ENCODE measurements at places on chromosomes 16 and 17.

DNA sequence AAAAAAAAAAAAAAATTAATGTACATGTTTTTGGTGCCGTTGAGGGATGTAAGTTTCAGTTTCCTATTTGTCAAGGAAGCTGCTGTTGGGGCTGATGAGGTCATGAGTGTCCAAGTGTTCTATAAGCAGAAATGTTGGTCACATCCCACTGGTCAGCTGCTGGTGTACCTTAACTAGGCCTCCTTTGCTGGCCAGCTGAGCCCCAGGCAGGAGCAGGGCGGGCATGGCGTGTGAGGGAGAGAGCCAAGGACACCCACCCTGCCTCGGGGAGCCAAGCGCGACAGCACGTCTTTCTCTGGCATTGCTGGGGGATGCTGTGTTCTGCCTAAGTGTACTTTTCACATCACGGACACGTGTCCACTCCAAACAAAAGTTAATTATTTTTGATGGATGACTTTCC, 108.1 kb upstream of the CDC42EP4 start:
- peaks cover 63% of the 10 kb centered on the region for H3K36me3 ChIP-seq
- H3K27me3 ChIP-seq, result peaks cover 18% of the 10 kb centered on the region
- H3K27ac ChIP-seq, result peak overlapping the region; percentile 45
- no peak for DNase-seq
- peaks cover 16% of the 10 kb centered on the region for H3K4me1 ChIP-seq

- peaks cover 79% of the 10 kb centered on the region for H3K4me1 ChIP-seq
- H3K4me3 ChIP-seq, result no peak overlapping the region
Observed at GRCh38 chr16:57622361-57623250, 5.8 kb upstream of the ADGRG1 start.

DNA sequence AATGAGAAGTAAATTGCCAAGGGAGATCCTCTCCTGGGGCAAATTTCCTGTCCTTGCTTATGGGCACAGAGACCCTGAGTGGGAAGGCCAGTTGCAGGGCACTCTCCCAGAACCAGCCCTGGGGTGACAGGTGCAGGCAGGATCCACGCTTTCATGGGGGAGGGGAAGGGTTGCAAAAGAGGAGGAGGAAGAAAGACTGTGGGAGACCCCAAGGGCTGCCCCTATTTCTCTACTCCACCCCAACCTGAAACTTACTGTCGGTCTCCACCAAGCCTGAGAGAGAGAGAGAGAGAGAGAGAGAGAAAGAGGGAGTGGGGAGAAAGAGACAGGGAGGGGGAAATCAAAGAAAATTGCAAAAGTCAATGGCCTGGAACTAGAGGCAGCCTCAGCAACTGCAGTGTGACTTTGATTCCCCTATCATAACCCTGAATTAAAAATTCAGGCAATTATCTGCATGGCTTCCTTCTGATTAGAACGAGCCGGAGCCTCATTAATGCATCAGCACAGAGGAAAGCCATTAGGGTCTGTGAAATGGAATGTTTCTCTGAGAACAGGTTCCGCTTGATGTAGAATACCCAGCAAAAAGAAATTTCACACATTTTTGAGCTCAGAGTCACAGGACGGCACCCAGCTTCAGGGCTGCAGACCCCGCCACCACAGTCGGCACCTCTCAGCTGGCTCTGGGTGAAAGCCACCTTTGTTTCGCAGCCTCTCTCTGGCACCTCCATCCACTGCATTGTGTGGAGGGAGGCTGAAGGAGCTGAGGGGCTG, 45.1 kb upstream of the HNF1B start:
- no peak overlapping the region for H3K27ac ChIP-seq
- peaks cover 35% of the 10 kb centered on the region for H3K27me3 ChIP-seq
- no peak for DNase-seq
- H3K4me3 ChIP-seq, result no peak overlapping the region
- no peaks in the 10 kb centered on the region for H3K36me3 ChIP-seq

- peaks cover 86% of the 10 kb centered on the region for H3K36me3 ChIP-seq
- H3K4me3 ChIP-seq, result no peak overlapping the region
- peaks cover 7% of the 10 kb centered on the region for H3K4me1 ChIP-seq
- peaks cover 3% of the 10 kb centered on the region for H3K27me3 ChIP-seq
- DNase-seq, result no peak
- H3K27ac ChIP-seq, result peak overlapping the region; percentile 92
Observed at GRCh38 chr17:1351971-1352370, 48.1 kb downstream of the YWHAE start.

DNA sequence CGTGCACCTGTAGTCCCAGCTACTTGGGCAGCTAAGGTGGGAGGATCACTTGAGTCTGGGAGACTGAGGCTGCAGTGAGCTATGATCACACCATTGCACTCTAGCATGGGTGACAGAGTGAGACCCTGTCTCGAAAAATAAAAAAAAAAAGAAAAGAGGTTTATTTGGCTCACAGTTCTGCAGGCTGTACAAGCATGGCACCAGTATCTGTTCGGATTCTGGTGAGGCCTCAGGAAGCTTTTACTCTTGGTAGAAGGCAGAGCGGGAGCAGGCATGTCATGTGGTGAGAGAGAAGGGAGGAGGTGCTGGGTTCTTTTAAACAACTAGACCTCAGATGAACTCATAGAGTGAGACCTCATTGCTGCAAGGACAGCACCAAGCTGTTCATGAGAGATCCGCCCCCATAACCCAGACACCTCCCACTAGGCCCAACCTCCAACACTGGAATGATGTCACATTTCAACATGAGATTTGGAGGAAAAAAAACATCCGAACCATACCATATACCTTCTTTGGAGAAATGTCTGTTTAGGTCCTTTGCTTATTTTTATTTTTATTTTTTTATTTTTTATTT, 10.3 kb upstream of the RMI2 start:
- H3K36me3 ChIP-seq, result peaks cover 13% of the 10 kb centered on the region
- peaks cover 22% of the 10 kb centered on the region for H3K4me1 ChIP-seq
- H3K27ac ChIP-seq, result no peak overlapping the region
- peaks cover 15% of the 10 kb centered on the region for H3K27me3 ChIP-seq

DNA sequence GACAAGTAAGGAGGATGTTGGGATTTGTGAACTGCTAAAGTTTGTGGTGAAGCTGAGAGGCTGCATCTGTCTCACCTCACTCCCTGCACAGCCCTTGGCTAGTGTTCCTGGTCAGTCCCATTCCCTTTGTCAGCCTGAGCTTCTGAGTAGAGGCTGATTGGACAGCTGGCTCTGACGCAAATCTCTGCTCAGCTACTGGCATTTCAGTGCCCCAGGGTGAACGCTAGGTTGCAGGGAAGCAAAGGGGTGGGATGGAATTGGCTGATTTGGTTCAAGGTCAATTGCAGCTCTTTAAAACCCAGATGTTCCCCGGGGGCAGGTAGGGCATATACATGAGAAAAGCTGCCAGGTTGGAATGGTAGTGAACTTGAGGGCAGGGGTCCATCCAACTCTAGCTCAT, 23.1 kb upstream of the CNOT1 start:
- no peak overlapping the region for H3K27ac ChIP-seq
- H3K4me1 ChIP-seq, result peaks cover 11% of the 10 kb centered on the region
- no peak overlapping the region for H3K4me3 ChIP-seq
- peaks cover 17% of the 10 kb centered on the region for H3K27me3 ChIP-seq
- no peaks in the 10 kb centered on the region for H3K36me3 ChIP-seq
- peak; percentile 16 for DNase-seq

GRCh38 chr17:69239611-69240600, 11.3 kb upstream of the ABCA10 start:
- no peak overlapping the region for H3K27ac ChIP-seq
- DNase-seq, result no peak
- peaks cover 3% of the 10 kb centered on the region for H3K27me3 ChIP-seq

- H3K27me3 ChIP-seq, result peaks cover 3% of the 10 kb centered on the region
- DNase-seq, result no peak
- peak overlapping the region; percentile 12 for H3K4me3 ChIP-seq
- peak overlapping the region; percentile 58 for H3K27ac ChIP-seq
- H3K36me3 ChIP-seq, result no peaks in the 10 kb centered on the region
Observed at GRCh38 chr16:73122604-73123391, 74.9 kb upstream of the ZFHX3 start.

DNA sequence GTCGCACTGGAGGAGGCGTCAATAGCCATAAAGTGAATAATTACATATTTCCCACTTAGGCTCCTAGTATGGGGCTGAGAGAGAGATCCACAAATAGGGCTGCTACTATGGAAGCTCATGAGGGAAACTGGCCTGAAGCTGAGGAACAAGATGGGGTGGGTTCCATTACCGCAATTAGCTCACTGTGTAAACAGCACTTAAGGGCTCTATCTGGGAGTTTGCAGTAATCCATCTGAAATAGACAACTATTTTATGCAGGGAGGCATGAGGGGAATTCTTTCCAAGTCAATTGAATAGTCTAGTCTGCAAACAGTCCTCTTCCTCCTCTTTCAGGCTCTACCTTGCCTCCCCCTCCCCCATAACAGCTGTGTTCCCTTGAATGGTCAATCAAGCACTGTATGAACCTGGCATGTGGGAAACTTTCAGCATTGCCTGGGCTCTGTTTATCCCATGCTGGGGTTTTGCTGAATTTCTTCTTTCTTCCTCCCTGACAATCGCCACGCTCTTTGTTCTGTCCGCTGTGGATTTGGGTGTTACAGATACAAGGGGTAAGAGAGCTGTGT, 56.1 kb upstream of the MAF start:
- no peaks in the 10 kb centered on the region for H3K27me3 ChIP-seq
- H3K4me3 ChIP-seq, result no peak overlapping the region
- DNase-seq, result no peak
- no peak overlapping the region for H3K27ac ChIP-seq

GRCh38 chr17:6632530-6632929, 8.0 kb downstream of the KIAA0753 start:
- no peak for DNase-seq
- H3K27me3 ChIP-seq, result no peaks in the 10 kb centered on the region

DNA sequence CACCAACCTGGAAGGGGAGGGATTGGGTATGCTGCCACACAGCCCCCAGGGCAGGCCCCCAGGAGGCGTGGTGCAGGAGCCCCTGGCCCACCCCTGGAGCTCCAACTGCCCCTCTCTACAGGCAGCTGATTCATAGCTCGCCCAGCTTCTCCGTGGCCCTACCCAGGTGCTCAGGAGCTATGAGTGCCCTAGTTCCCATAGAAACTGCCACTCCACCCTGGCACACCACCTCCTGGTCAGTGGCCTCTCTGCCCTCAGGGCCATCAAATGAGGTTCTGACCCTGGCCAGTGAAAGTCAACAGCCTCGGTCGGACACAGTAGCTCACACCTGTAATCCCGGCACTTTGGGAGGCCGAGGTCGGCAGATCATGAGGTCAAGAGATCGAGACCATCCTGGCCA, 18.0 kb downstream of the CNGB1 start:
- peaks cover 4% of the 10 kb centered on the region for H3K4me1 ChIP-seq
- no peaks in the 10 kb centered on the region for H3K36me3 ChIP-seq
- H3K27ac ChIP-seq, result no peak overlapping the region
- DNase-seq, result no peak
- H3K4me3 ChIP-seq, result no peak overlapping the region

DNA sequence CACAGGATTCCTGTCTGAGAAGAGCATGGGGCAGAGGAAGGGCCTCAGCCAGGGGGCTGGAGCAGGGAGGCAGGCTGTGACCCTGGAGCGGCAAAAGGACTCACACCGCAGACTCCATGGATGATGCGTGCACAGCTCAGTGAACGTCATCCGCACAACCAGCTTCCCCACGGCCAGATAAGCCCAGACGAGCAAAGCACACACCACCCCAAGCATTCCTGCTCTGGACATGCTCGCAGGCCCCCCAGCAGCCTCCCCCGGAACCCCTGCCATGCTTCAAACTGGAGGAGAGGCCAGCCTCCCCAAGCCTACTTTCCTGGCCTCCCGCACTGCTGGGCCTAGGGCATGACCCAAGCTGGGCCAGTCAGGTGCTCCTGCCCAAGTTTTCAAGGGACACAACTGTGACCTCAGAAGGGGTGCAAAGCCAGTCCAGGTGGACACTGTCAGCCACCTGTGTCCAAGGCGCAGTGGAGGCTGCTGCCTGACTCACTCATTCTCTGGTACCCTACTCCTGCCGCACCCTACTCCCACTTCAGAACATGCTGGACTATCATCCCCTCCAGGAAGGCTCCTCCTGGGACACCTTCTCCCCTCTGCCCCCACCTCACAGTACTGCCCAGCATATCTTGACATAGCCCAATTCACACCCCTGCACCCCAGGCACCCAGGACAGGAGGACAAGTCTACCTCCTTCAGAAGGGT, 4.8 kb downstream of the BCAR1 start:
- DNase-seq, result no peak
- peaks cover 79% of the 10 kb centered on the region for H3K4me1 ChIP-seq
- peaks cover 15% of the 10 kb centered on the region for H3K36me3 ChIP-seq
- H3K27ac ChIP-seq, result peak overlapping the region; percentile 74
- peak overlapping the region; percentile 40 for H3K4me3 ChIP-seq
- H3K27me3 ChIP-seq, result no peaks in the 10 kb centered on the region

- peaks cover 49% of the 10 kb centered on the region for H3K36me3 ChIP-seq
- peaks cover 55% of the 10 kb centered on the region for H3K4me1 ChIP-seq
- H3K27ac ChIP-seq, result no peak overlapping the region
- no peak for DNase-seq
- peaks cover 3% of the 10 kb centered on the region for H3K27me3 ChIP-seq
Observed at GRCh38 chr17:45578516-45579455, 88.3 kb upstream of the PLEKHM1 start.

DNA sequence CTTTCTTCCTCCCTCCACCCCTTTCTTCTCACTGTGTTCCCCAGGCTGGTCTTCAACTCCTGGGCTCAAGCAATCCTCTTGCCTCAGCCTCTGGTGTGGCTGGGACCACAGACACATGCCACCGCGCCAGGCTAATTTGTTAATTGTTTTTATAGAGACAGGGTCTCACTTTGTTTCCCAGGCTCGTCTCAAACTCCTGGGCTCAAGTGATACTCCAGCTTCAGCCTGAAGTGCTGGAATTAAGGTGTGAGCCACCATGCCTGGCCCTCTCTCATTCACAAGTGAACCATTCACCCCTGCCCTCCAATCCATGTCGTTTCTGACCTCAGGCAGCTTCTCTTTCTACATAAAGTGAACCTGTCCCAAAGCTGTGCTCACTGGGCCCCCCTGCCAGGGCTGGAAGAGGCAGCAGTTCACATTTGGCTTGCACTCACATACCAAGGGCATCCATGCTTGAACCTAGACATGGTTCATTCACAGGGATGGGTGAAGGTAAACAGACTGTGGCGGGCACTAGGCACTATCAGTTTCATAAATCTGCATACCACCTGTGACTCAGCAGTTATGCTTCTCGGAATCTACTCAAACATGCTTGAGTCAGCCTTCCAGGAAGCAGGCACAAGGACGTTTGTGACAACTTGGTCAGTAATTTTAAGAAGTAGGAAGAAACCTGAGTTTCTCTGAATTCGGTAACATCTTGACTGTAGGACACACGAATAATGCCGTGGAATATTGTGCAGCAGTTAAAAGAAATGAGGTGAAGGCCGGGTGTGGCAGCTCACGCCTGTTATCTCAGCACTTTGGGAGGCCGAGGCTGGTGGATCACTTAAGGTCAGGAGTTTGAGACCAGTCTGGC, 6.0 kb upstream of the RNF213 start:
- peaks cover 35% of the 10 kb centered on the region for H3K4me1 ChIP-seq
- no peak overlapping the region for H3K4me3 ChIP-seq
- peaks cover 5% of the 10 kb centered on the region for H3K27me3 ChIP-seq
- no peak for DNase-seq
- peak overlapping the region; percentile 26 for H3K27ac ChIP-seq
- no peaks in the 10 kb centered on the region for H3K36me3 ChIP-seq

GRCh38 chr17:39191750-39192510, 5.5 kb downstream of the CACNB1 start:
- H3K36me3 ChIP-seq, result peaks cover 17% of the 10 kb centered on the region
- H3K27ac ChIP-seq, result peak overlapping the region; percentile 78
- no peak for DNase-seq
